ENCODE measurements at places on chromosomes 2 and 18.

DNA sequence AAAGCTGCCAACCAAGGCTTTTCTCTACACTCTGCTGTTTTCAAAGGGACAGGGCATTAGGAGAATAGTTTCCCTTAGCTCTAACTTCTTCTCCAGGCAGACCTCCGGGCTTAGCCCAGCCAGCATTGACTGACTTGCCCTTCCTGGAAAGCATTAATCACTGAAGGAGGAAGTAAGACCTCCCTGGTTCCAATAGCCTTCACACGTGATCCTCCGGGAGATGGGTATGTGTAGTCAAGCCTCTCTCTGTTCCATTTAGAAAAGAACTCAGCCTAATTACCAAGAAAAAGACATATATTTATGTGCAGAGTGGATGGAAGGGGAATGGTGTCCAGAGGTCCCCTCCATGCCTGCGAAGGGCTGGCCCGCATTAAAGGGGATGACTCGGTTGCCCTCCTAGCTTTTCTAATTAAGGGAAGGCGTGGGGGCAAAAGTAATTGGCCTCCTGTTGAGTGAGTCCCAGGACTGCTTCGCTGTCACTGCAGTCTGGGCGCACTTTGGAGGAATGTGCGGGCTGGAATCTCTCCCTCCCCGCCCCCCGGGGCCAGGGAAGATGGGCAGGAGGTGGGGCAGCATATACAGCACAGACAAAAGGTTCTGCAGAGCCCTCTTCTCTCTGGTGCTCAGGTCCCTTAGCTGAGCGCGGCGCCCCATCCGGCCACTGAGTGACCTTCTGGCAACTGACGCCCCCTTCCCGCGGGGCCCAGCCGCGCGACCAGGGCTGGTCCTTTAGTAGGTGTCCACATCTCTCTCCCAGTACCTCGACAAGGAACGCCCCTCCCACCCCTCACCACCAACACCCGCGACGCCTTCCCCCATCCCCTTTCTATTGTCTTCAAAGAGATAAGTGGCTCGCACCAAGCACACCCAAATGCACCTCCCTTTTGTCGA lies 686.0 kb downstream of the NRXN1 start:
- DNase-seq = no peak

DNA sequence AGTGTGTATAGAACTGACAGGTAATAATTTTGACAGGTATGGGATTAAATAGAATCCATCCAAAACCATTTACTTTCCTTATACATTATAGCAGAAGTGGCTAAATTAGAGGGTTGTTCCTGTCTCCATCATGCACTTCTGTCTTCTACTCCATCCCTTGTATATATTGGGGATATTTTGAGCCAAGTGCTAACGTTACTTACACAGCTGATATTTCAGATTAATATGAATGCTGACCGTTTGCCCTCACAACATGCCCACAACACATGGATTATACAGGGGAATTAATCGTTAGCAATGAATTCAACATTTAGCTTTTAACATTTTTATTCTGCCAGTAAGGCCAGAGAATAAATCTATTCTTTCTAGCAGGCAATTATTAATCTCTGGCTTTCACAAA lies 1125.0 kb upstream of the FAM98A start:
- no peak for DNase-seq

DNA sequence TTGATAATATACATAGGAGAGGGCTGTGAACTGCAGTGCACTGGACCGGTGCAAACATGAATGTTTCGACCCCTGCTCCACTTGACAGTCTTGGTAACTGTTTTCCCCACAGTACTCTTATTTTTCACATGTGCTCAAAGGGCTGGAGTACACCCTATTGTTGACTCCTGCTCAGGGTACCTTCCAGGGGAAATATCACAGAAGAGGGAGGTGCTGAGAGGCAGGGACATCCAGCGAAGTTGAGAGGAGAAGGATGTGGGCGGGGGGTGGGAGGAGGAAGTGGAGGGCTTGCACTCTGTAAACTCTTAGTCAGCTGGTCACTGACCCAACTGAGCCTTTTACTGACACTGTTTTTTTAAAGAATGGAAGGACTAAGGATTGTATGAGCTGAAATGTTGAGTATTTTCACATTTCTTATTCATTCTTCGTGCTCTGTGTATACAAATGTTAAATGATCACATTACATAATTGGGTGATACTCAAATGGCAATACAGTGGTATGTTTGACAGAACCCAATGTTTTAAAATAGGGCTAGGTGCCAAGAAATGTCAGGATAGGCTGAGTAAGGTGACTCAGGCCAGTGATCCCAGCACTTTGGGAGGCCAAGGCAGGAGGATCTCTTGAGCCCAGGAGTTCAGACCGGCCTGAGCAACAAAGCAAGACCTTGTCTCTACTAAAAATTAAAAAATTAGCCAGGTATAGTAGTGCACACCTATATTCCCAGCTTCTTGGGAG lies 10.0 kb downstream of the INPP4A start:
- no peak for DNase-seq

DNA sequence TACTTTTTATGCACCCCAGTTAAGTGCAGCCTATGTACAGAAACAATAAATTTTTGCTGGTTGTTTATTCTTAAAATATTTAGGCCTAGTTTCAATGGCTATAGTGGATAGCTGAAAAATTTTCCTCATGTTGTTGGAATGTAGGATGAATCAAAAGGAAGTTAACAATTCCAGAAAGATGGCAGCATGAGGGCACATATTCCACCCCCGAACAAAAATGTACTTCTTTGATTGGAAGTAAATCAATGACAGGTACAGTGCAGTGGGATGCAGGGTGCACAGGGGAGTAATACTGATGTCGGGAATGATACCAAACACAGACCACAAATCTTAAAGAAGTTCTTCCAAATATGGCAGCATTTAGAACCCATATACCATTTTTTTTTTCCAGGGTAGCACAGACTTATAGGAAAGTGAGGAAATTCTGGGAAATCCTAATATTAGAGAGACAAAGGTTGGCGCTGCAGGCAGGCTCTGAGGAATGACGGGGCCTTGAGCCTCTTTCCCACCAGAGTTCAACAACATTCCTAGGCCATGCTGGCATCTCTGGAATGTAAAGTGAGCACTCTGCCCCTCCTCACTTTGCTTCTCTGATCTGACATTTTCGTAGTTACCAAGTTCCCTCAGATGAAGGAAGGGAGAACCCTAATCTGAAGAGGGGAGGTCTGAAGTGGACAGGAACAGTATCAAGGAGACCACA lies 36.6 kb upstream of the IKZF2 start:
- no peak for DNase-seq

- DNase-seq = no peak
These were observed 43.1 kb downstream of the KCTD18 start for GRCh38 chr2:200466425-200467418.

Measured in stimulated activated CD8-positive, alpha-beta memory T cell treated with anti-CD3 and anti-CD28 coated beads, Interleukin-7, amount 100 ng/mL, for 24 hours (primary cell).